ENCODE measurements at places on chromosomes 2 and 18.

GRCh38 chr2:211473116-211473515 lies 916.7 kb downstream of the CPS1 start:
- DNase-seq = no peak

GRCh38 chr2:173773076-173773475 lies 192.1 kb downstream of the SP3 start:
- DNase-seq = no peak

- DNase-seq = no peak
These were observed 33.2 kb upstream of the MTIF2 start for GRCh38 chr2:55302241-55302640.

GRCh38 chr2:71941726-71942525 lies 205.7 kb downstream of the CYP26B1 start:
- no peak for DNase-seq

GRCh38 chr2:124970030-124970429 lies 944.9 kb downstream of the CNTNAP5 start:
- DNase-seq = no peak

- DNase-seq = no peak
These were observed 153.0 kb upstream of the TWIST2 start for GRCh38 chr2:238694922-238695321.

- DNase-seq = no peak
These were observed 99.2 kb upstream of the KYNU start for GRCh38 chr2:142778289-142778688.

GRCh38 chr2:174014699-174015070 lies 49.5 kb upstream of the SP3 start:
- no peak for DNase-seq

DNA sequence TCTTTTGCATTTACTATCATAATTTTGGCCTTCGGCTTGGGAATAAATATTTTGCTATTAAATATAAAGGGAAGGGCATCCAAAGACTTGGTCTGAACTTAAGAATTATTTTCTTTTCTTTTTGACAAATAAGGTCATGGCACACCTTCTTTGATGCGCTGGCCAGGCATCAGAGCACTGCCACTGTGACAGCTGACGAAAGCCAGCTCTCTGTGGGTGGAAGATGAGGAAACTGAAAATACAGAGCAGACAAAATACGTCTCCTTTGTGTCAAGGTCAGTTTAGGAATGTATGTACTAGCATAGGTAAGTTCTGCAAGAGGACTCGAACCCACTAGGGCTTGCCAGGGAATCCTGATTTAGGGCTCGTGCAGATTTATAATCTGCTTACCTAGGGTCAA lies 155.9 kb upstream of the MEIS1 start:
- no peak for DNase-seq

DNA sequence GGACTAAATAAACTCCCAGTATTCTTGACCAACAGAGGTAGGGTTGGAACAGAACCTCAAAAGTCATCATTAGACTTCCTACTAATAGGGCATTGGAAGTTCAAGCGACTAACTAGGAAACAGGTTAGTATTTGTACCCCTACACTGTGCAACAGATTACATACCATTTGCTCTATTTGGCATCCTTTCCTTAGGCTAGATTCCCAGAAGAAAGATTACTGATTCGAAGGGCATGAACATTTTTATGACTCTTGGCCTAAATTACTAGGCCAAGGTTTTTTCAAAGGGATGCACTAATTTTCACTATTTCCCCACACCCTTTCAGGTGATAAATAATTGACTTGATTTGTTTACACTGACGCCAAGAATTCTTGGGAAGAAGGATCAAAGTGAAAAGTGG lies 104.8 kb upstream of the CYP1B1 start:
- no peak for DNase-seq

- no peak for DNase-seq
These were observed 108.4 kb downstream of the IRS1 start for GRCh38 chr2:226691255-226691654.

DNA sequence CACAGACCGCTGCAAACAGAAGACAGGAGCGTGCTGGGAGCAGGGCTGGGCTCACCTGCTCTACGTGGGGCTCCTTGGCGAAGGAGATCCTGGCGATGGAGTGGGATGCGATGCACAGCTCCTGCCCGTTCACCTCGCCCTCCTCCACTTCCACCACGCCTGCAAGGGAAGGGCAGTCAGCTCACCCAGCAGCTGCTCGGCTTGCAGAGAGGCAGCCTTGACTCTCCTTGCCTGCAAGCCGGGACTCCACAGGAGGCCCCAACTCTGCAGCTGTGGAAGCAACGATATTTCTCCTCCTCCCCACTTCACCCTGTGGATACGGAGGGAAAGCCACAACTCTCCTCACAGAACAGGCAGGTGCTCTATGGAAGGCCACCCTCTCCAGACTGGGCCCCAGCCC lies 35.1 kb downstream of the THAP4 start:
- DNase-seq = no peak

DNA sequence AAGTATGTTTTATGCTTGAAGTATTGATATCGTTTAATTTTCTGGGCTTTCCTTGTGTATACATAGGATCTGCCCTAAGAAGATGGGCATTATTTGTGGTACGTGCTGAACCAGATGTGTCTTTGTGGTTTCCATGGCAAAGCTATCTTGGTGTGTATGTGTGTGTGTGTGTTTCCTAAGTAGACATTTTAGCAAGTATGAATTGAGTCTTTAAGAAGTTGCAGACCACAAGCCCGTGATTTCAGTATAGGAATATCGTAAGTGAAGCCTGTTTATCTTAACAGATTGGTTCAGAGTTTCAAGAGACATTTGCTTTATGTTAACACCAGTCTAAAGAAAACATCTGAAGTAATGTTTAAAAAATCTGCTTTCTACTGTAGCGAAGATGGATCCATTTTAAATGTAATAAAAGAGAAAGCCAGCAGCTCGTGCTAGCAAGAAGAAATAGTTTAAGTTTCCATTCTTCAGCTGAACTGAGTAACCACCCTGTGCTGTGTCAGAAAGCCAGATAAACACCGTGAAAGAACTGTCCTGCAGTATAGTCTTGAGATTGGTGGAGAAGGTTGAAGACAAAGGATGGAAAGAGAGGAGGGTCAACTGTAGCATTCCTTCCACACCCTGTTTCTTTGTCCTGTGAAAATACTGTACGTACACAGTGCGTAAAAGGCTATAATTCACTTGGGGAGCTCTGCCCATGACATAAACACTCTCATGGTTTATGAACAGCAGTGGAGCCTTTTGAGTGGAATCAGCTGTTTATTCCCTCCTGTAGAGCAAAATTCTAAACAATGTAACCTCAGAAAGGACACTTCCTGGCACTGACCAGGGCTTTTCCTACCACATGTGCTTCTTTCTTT lies 91.9 kb upstream of the FOSL2 start:
- DNase-seq = no peak

- no peak for DNase-seq
These were observed 15.6 kb upstream of the PKDCC start for GRCh38 chr2:42032224-42032620.

DNA sequence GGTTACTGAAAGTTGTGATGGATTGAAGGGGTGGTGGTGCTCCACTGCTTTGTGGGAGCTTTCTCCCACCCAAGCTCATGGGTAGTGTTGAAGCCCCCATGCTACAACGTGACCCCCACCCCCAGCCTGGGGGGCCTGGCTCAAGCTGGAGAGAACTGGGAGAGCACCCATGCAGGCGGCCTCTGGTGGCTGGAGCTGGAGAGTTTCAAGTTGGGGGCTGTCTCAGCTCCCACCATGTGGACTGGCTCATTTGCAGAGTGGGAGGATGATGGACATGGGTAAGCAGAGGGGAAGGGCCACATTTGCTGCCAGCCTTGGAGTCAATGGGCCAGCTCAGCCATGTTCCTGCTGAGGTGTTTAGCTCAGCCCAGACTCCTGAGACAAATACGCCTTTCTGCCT lies 62.8 kb downstream of the INPP4A start:
- no peak for DNase-seq

DNA sequence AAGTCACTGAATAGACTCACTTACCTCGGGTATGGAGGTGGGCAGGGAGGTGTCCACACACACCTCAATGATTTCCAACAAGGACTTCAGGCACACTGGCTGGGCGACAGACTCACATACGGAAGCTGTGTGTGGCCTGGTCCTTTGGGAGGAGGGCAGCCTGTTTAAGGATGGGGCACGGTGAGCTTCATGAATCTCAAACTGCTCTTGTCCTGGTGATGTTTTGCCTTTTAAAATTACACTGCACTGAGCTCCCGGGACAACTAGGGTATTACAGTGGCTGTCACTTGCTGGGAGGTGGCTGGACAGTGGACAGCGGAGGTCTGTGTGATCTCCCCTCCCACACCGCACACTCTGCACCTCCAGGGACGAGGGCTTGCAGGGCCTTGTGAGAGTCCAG lies 211.6 kb downstream of the SNTG2 start:
- DNase-seq = no peak

GRCh38 chr2:79434362-79434761 lies 78.5 kb upstream of the CTNNA2 start:
- no peak for DNase-seq

DNA sequence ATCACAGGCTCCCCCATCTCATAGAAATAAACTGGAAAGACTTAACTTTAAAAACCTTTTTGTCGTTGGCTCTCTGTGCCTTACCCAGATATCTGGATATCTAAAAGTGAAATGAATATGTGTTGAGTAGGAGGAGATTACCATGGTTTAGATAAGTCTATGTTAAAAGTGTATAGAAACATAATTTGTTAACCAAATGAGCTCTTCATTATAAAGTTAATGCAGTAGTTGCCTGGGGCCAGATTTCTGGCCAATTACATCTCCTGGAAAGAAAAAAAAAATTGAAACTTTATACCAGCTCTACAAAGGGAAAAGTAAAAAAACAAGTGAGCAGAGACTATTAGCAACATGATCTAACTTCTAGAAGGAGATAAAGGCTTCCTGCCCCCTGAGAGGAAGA lies 259.6 kb upstream of the UBE2E3 start:
- DNase-seq = no peak

DNA sequence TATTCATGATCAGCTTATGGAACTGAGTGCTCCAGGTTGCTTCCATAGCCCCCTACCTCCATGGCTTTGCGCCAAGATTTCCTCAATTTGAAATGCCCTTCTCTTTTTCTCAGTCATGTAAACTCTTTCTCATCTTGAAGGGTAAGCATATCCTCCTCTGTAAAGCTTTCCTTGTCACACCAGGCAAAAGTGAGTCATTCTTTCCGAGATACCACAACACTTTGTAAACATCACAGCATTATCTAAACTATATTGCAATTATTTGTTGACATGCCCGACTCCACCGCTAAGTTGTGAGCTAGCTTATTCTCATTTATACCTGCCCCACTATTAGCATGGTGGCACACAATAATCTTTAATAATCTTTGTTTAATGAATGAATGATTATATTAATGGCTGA lies 419.5 kb upstream of the CHST9 start:
- DNase-seq = no peak

- no peak for DNase-seq
These were observed 10.8 kb upstream of the CRYBA2 start for GRCh38 chr2:219003979-219004378.

DNA sequence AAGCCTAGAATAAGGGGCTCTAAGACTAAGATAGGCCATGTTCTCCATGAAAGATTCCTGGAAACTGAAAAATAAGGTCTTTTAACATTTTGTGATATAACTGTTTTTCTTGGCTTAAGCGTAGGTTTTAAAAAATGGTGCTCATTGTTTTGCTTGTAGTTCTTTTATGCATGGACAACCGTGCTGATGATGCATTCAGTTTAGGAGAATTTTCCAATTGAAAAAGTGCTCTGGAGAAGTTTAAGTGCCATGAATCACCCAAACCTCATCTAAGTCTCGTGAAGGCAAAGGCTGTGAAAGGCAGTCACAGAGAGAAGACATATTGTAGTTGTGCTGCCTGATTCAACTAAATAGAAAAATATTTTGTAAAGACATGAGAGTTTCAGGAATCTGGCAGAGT lies 111.8 kb upstream of the GAREM1 start:
- no peak for DNase-seq

GRCh38 chr2:128314348-128315121 lies 4.1 kb downstream of the HS6ST1 start:
- DNase-seq = no peak

DNA sequence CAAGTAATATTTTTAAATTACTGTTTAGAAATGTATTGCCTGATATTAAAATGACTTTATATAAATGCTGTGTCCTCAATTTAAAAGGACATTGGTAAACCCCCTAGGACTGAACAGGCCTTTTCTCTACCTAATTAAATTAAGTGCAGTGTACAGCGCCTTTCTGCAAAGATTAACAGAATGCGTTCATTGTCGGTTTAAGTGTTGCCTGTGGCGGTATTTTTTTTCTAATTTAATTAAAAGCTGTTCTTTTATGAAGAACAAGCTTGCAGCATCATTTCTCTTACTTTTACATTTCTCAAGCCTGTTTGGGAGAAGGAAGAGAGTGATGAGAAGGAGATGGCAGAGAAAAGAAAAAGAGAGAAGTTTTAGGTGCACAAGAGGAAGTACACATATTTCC lies 344.9 kb downstream of the CPS1 start:
- DNase-seq = no peak

- no peak for DNase-seq
These were observed 36.0 kb upstream of the FZD5 start for GRCh38 chr2:207805566-207806226.

- DNase-seq = peak; percentile 74
These were observed 105.2 kb downstream of the NETO1 start for GRCh38 chr18:72762515-72763122.

DNA sequence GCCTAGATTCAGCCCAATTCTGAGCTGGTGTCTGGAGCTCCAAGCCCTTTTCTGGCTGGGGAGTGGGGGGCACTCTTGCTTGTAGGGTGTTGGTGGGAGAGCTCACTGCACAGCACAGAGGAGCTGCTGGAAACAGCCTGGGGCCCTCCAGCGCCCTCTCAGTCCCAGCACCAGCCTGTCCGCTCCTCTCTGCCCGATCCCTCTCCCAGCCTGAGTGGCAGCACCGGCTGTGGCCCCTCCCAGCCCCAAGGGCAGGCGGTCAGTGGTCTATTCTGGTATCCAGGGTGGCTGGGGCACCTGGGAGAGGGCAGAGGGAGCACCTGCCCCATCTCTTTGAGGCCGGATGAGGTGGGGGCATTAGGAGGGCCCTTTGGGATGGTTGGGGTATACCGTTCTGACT lies 13.2 kb upstream of the DES start:
- DNase-seq = no peak

- DNase-seq = no peak
These were observed 34.6 kb downstream of the ADCY3 start for GRCh38 chr2:24885221-24886125.

DNA sequence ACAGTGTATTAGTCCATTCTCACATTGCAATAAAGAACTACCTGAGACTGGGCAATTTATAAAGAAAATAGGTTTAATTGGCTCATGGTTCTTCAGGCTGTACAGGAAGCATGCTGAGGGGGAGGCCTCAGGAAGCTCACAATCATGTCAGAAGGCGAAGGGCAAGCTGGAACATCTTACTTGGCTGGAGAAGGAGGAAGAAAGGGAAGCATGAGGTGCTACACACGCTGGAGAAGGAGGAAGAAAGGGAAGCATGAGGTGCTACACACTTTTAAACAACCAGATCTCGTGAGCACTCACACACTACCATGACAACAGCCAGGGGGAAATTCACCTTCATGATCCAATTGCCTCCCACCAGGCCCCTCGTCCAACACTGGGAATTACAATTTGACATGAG lies 95.3 kb upstream of the FAM110C start:
- DNase-seq = no peak

All from NCI-H1417 treated with DMSO at 0.1 percent for 48 hours (cell line).